ENCODE measurements at places on chromosomes 7 and 10.

- no peak for DNase-seq
Measured at GRCh38 chr7:88759230-88760135, at the start of gene ZNF804B. Gene ZNF804B, plus strand, starts transcription at chr7:88759700. Its CDS starts 277 bp downstream, at chr7:88759977.

DNA sequence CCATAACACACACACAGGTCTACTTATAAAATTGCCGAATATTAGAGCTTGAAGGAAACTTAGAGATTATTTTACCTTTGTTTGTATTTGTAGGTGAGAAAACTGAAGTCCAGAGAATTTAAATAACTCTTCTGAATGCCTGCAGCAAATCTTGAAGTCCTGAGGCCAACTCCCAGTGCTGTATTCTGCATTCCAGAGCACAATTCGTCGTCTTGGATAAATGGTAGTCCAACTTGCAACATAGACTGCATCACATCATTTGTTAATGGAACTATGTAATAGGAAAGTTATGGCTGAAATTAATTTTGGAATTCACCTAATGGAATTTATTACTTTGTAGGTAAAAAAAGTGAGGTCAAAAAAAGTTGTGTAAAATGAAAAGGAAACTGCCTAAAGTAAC lies 37.3 kb upstream of the SEMA3D start:
- DNase-seq, result no peak

DNA sequence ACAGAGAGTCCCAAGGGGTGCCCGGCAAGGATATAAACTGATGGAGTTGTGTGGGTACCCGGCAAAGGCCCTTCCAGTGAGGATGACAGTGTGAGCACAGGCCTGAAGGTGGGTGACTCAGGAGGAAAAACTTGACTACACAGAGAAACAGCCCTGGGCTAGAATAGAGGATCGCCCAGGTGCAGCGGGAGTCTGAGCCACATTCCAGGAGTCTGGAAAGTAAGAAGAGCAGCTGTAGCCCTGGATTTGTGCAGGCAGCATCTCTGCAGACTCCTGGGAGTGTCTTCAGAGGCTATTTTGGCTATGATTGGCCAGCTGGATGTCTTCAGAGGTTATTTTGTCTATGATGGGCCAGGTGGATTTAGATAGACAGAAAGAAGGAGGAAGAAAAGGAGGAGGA lies 367.6 kb upstream of the MKI67 start:
- no peak for DNase-seq

DNA sequence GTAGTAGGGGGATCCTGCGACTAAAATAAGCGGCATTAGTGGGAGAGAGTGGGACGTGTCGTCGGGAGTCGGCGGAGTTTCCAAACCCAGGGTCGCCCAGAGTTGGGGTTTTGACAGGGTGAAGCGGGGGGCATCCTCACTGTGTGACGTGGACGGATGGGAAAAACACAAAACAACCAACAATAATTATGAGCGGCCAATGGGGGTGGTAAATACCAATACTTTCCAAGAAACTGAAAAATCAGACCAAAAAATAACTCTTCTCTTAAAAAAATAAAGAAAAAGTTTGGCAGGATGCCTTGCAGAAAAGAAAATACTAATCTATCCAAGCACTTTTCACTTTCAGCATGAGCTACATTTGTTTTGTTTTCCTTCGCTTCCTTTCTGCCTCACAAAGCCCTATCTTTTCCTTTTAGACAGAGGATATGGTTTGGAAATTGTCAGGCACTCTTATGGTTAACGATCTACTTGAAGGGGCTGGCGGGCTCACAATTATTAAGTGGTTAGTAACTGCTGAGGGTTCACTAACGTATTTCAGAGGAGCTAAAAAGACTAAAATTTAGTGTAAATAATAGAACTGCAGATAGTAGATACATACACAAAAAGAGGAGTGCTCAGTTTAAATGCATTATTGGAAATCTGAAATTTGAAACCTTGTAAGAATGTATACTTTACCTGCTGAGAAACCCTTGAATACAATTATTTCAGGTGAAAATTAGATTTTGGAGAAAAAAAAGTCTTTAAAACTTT lies 802 bp upstream of the CDK6 start:
- DNase-seq, result no peak

DNA sequence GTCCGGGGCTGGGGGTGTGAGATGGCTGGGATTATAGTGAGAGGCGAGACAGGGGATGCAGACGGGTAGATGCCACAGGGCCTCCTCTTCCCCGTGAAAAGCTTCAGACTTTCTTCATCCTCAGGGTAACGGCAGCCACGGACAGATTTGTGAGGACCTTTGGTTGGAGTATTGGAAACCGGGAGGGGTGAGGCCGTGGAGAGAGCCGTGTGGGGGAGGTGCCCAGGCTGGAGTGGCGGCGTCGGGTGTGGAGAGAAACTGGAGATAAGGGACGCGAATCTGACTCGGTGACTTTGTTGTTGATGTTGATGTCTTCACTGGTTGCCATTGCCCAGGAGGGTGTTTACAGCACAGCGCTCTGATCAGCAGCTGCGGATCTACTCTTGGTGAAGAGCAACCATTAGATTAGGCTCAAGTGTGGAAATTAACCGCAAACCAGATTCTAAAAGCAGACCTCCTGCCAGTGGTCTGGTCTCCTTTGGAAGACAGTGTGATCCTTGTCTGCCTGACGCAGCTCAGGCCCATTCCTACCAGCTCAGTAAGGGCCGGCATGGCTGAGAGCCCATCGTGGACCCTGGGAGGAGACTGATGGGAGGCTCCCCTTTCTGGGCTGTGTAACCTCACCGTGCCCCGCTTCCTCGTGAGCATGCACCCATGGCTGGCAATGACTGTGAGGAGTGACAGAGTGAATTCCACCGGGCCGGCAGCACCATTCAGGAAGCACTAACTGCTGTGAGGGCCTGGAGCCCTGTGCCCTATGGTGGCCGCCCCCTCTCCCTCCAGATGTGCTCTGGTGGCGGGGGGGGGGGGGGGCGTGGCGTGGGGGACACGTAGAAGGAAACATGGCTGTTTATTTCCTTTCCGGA lies 90.3 kb downstream of the INPP5A start:
- DNase-seq, result no peak

- DNase-seq, result no peak
Measured at GRCh38 chr10:60739558-60739957, 38.7 kb upstream of the CDK1 start.

DNA sequence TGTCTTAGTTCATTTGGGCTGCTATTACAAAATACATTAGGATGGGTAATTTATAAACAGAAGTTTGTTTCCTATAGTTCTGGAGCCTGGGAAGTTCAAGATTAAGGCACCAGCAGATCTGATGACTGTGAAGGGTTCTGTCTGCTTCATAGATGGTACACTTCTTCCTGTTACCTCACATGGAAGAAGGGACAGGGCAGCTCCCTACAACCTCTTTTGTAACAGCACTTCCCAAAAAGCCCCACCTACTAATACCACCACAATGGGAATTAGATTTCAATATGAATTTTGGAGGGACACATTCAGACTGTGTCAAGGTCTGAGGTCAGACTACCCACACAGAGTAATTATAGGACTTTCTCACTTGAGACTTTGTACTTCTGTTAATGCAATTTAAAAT lies 260.3 kb downstream of the ARHGAP12 start:
- no peak for DNase-seq

GRCh38 chr10:92965314-92965713 lies 95.3 kb upstream of the CYP26C1 start:
- DNase-seq, result no peak

GRCh38 chr7:41002741-41003610 lies 699.9 kb downstream of the INHBA start:
- no peak for DNase-seq

DNA sequence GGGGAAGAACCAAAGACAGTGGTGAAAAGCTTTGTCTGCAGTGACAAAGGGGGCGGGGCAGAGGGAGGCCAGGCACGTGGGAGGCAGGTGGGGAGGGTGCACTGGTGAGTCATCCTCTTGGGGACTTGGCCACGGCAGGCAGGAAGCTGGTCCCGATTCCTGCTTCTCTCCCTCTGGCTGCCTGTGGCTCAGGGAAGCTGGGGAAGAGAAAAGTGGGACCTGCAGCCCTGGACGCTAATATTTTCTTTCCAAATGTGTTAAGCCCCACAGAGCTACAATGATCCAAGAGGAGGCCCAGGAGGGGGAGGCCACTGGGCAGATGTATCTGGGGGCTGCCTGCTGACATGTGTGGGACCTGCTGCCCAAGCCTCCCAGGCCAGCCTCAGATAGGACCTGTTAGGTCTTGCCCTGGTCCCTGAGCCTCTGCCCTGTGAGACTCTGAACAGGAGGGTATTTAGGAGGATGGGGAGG lies 231.8 kb downstream of the KCNMA1 start:
- DNase-seq, result no peak

GRCh38 chr10:91150631-91151030 lies 69.8 kb upstream of the PCGF5 start:
- DNase-seq, result no peak

GRCh38 chr10:78063236-78063635 lies 29.6 kb downstream of the RPS24 start:
- no peak for DNase-seq

GRCh38 chr7:1741246-1741645 lies 71.2 kb downstream of the ELFN1 start:
- no peak for DNase-seq

All from cortex of kidney (tissue), 1 donor.